ENCODE measurements at places on chromosomes 7 and 10. TPM values are rescaled to one million over a fixed set of nuclear protein-coding genes. Genes with fewer than 3 reads are reported as not detected.

RSU1 gene
- total RNA-seq, result 127 TPM

AKR1D1 gene
- 0.34 TPM for total RNA-seq

CCL24 gene
- 2.2 TPM for total RNA-seq

MMS19 gene
- 87.8 TPM for total RNA-seq

NUDCD3 gene
- 48.7 TPM for total RNA-seq

PMS2 gene
- total RNA-seq, result 14.5 TPM

AKR1C4 gene
- total RNA-seq, result not detected

C7orf33 gene
- not detected for total RNA-seq

GNAT3 gene
- not detected for total RNA-seq

SFTPA1 gene
- total RNA-seq, result not detected

VGF gene
- total RNA-seq, result not detected

BZW2 gene
- total RNA-seq, result 94.6 TPM

IFIT1B gene
- not detected for total RNA-seq
